ENCODE measurements at places on chromosomes 6 and 20.

GRCh38 chr20:7798176-7798575 is 142.1 kb downstream of the HAO1 start:
- no peak for DNase-seq

- no peak for DNase-seq
These were observed 100.6 kb downstream of the SOX4 start for GRCh38 chr6:21694168-21694567.

DNA sequence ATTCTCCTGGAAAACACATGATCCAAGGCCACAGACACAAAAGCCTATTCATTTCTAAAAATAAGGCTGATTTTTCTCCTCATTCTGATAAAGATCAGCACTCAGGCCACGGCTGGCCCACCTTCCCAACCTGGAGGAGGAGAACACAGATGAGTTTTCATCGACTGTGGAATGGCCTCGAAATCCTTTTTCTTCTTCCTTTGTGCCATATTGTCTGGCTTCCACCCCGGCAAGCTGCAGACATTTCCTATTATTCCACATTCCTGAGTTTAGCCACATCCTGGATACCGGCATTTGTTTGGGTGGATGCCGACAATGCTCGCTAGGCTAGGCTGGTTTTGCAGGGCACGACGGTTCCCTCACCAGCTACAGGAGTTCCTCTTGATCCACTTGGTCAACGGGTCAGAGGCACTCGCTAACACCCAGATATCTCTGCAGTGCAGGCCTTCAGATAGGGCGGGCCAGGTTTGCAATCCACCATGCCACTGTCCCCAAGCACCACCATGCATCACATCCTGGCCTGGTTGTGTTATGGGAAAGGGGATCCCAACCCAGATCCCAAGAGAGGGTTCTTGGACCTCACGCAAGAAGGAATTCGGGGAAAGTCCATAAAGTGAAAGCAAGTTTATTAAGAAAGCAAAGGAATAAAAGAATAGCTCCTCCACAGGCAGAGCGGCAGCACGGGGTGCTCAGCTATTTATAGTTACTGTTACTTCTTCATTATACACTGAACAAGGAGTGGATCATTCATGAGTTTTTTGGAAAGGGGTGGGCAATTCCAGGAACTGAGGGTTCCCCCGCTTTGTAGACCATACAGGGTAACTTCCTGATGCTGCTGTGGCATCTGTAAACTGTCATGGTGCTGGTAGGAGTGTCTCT is 4.2 kb upstream of the CTSZ start:
- peak; percentile 44 for DNase-seq

DNA sequence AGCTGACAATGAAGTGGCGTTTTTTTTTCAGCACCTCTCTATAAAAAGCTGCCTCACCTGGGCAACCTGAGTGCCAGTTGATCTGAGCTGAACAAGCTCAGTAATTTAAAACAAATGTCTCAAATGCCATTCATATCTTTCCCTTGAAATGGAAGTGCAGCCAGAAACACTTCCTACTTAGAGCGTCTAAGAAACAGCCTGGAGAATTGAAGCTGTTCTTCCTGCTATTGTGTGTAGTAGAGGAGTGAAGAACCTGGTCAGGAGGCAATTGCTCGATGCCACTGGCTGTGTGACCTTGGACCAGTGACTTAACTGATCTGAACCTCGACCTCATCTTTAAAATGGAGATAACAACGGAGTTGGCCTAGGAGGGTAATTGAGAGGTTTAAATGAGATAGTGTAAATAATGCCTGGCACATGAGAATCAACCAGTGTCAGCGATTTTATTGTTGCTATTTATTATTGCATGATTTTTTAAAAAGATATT is 95.4 kb upstream of the FOXQ1 start:
- no peak for DNase-seq

- DNase-seq: no peak
These were observed 162.0 kb upstream of the CST7 start for GRCh38 chr20:24787071-24787470.

Data from kidney glomerular epithelial cell (primary cell).